ENCODE measurements at places on chromosomes 2 and 18. TPM values are rescaled to one million over a fixed set of nuclear protein-coding genes. Genes with fewer than 3 reads are reported as not detected.

The FBXO15 gene
- 1.1 TPM for total RNA-seq

The TMEM163 gene
- 0.12 TPM for total RNA-seq

The SCYGR4 gene
- not detected for total RNA-seq

The NAGK gene
- 36.8 TPM for total RNA-seq

The TP53I3 gene
- 20.1 TPM for total RNA-seq

DNA sequence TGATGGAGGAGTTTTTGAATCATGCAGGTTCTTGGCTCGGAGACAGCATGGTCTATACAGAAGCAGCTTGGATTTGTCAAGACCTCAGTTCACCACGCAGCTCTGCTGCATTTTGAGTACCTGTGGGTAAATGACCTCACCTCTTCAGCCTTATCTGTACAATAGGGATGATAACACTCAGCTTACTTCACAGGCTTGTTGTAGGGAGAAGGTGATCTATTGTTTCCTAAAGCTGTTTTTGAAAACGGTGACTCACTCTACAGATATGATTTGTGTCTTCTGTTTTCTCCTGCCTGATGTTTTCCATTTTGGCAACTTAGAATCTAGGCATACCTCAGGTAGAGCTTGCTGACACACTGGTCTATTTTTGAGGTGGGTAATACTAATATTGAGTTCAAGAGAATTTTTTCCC lies 80.3 kb downstream of the FMNL2 start:
- peak; percentile 36 for DNase-seq
